DMS53 (cell line): ENCODE measurements at places on chromosomes 6 and 20.
A peak's percentile ranks its signal among the peaks of the same experiment; 100 is the strongest.

- DNase-seq, result no peak
These were observed 198.3 kb downstream of the PLCB1 start for GRCh38 chr20:8330319-8330784.

DNA sequence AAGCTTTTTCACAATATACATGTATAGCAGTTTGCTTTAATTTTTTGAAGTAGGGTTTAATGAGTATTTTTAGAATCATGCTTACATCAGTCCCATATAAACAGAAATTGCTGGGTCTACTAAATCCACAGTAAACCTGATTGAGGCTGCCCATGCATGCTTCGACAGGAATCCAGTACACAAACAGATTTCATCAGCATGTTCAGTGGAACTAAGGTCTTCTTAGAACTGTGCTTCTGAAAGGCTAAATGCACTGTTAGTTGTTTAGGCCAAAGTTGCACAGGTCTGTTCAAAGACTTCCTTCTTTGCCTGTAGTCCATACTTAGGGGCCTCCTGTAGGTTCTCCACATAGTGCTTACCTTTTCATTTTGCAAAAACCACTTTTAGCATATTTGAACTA lies 42.5 kb upstream of the THBS2 start:
- DNase-seq, result no peak

DNA sequence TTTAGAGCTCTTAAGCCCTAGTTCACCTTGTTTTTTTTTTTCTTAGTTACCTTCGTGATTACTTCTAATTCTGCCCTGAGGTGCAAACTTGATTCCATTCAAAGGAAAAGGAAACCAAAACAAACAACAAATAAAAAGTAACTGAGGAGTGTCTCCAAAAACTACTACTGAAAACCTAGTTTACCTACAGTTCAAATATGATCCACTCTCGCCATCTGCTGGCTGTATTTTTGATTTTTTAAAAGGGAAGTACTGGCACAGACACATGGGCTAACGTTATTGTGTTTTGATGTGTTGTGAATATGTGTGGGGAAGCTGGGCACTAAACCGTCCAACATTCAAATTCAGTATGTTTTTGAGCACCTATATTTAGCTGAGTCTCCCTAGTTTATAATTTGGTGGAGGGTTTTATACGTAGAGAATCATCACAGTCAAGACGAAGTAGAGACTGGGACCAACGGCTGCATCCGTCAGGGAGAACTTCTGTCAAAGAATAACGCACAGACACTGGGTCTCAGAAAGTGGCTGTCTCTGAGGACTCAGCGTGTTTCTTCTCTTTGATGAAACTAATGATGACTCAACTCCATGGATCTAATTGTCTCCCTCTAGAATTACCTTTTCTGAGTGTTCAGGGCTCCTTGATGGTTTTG lies 373.5 kb upstream of the BTBD3 start:
- DNase-seq, result peak; percentile 82

DNA sequence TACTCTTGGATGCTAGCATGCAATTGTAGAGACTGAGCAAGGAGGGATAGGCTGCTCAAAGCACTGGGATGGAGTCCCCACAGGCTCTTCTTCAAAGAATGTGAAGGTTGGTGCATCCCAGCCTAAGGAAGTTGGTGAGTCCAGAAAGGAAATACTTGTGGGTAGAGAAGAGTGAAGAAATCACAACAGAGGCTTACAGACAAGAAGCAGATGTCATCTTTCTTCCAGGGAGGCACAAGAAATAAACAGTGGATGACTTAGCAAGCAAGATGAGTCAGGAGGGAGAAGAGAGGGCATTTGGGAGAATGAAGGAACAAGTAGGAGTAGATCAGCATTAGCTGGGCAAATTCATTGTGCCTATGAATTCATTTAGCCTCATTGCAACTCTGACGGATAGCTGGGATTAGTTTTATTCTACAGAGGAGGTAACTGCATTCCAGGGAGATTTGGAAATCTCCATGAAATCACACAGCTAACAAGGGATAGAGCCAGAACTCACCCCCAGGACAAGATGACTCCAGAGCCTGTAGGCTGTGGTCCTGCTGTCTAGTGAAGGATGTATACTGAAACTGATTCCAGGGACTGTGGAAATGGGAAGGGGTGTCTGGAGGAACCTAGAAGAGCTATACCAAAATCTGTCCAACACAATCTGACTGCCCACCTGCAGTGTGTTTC lies 125.8 kb upstream of the SPTLC3 start:
- DNase-seq, result no peak

GRCh38 chr6:89209457-89209856 lies 7.7 kb downstream of the GABRR1 start:
- DNase-seq, result no peak

DNA sequence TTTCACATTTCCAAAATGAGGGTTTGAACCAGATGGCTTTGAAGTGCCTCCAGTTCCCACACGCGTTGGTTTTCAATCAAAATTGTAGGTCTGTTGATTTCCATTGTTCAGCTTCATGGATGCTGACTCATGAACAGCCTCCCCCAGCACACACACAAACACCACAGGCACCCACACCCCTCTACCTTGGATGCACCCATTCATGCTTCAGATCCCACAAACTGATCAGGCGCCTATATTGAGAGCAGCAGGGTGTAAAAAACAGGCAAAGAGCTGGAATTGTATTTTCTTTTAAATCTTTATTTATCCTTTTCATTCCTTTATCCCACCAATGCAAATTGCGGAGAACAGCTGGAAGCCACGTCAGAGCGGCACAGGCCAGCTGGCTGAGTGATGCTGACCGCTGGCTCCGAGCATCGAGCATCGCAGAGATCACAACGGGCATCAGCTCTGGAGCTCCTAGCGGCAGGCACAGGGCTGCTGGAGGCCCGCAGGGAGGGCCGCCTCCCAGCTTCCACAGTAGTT lies 29.3 kb upstream of the TBC1D7 start:
- DNase-seq, result no peak

DNA sequence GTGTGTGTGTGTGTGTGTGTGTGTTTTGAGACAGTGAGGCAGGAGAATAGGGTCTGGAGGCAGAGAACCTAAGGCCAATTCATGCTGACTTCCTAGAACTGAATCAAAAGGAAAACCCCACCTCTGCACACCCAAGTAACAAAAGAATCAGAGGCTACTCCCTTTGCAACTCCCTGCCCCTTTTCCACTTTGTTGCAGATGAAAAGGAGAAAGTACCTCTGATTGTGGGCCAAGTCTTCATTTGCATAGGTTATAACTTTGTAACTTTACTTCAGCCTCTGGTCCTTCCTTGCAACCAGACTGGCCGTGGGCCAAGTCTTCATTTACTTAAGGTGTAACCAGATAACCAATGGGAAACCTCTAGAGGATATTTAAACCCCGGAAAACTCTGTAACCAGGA lies 168.8 kb downstream of the EYA2 start:
- peak; percentile 15 for DNase-seq

- no peak for DNase-seq
These were observed 19.7 kb downstream of the BTN2A1 start for GRCh38 chr6:26477426-26477825.

GRCh38 chr6:101294051-101294638 lies 99.4 kb upstream of the GRIK2 start:
- no peak for DNase-seq
